Muscle of back (tissue), 13 donors: ENCODE measurements at places on chromosomes 12 and 14. TPM values are rescaled to one million over a fixed set of nuclear protein-coding genes. Genes with fewer than 3 reads are reported as not detected.

- DNase-seq = no peak
These were observed 76.8 kb downstream of the LIN7A start for GRCh38 chr12:80860928-80861327.

DNA sequence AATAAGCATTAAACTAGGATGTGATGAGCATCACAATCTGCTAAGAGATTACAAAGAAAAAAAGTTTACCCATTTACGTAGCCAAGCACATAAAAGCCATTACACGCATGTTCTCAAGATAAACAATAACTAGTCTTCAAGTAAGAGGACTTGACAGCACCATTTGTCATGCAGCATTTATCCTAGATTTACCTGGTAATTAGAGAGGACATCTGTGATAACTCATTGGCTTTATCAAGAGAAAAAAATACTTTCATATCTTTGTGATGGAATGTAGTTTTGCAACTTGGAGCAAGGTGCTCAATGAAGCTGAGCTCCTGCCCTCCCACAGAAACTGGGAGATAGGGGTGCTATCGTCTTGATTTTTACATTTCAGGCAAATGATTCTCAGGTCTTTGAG lies 1023.7 kb downstream of the FSCB start:
- no peak for DNase-seq

DNA sequence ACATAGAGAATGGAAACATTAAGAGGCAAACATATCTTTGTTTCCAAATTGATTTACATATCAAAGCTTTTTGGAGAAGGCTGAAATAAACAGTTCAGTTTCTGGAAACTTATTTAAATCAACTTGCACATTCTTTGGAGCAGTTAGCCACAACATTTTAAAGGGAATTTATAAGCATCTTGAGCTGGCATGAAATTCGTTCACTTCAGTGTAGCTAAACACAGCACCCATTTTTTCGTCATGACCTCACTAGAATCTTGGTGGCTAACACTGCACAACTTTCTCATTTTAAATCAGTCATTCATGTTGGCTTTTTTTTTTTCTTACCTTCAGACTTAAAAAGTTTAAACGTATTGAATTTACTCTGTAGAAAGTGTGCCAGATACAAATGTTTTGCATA lies 1139.9 kb upstream of the FLRT2 start:
- DNase-seq = no peak

DNA sequence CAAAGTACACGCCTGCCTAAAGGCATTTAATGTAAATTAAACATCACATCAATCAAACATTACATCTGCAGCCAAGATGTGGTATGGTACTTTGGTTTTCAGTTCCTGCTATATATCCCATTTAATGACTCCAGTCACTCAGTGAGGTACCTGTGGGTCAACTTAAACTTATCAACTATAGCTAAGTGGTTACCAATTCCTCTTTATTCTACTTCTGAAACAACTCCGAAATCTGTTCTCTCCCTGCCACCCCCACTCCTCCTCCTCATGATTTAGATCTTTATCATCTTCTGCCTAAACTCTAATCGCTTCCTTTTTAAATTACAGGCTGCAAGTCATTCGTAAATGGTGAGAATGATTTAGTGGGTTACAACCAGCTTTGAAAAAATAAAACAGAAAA lies 57.9 kb downstream of the BCL2L14 start:
- no peak for DNase-seq

DNA sequence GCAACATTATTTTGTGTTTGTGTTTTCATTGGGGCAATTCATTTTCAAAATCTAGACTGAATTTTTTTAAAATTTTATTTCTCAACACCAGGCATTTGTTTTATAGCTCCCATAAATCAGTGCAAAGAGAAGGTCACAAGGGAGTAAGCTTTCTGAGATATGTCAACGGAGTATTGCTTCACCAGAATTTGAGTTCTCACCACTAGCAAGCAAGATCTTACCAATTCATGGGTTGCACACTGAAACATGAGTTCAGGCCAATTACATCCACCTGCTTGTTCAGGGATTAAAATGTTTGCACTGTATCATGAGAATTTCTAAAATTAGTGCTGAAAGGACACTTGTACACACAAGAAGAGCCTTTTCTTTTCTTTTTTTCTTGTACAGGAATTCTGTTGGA lies 121.9 kb downstream of the CAND1 start:
- no peak for DNase-seq

GRCh38 chr14:31770271-31770670 lies 209.1 kb downstream of the NUBPL start:
- peak; percentile 11 for DNase-seq

- no peak for DNase-seq
These were observed 75.8 kb downstream of the MOK start for GRCh38 chr14:102229071-102229738.

DNA sequence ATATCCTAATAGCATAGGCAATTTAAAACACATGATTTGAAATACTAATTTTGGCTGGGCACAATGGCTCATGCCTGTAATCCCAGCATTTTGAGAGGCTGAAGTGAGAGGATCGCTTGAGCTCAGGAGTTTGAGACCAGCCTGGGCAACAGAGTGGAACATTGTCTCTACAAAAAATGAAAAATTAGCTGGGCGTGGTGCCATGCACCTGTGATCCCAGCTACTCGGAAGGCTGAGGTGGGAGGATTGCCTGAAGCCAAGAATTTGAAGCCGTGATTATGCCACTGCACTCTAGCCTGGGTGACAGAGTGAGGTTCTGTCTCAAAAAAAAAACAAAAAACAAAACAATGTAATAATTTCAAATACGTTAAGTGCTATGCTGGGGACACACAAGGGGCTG lies 83.3 kb downstream of the SSPN start:
- DNase-seq = no peak

DNA sequence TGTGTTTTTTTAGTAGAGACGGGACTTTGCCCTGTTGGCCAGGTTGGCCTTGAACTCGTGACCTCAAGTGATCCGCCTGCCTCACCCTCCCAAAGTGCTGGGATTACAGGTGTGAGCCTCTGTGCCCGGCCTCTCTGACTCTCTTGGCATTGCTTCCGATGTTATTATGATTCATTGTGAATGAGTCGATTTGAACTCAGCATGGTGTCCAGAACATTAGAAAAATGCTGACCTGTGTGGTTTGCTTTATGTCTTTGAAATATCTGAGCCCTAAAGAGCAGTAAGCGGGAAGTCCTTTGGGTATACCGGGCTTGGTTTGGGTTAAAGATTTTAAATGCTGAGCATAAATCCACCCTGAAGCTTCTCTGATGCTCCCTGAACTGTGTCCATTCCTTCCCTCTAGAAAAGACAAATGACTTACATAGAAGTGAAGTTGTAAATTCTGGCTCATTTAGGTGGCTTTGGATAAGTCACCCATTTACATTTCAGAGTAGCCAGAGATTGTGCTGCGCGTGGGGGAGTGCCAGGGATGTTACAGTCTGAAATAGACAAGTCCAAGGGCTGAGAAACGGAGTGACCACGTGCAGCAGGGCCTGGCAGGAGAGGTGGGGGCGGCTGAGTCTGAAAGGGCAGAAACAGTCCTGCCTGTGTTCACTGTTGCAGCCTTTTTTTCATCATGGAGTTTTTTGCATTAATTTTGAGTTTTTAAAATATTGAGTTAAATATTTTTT lies 39.6 kb downstream of the SLC15A4 start:
- DNase-seq = no peak

GRCh38 chr12:18411453-18411852 lies 150.1 kb downstream of the PIK3C2G start:
- no peak for DNase-seq

GRCh38 chr12:48882315-48882687 lies 16.6 kb upstream of the RND1 start:
- peak; percentile 55 for DNase-seq

DNA sequence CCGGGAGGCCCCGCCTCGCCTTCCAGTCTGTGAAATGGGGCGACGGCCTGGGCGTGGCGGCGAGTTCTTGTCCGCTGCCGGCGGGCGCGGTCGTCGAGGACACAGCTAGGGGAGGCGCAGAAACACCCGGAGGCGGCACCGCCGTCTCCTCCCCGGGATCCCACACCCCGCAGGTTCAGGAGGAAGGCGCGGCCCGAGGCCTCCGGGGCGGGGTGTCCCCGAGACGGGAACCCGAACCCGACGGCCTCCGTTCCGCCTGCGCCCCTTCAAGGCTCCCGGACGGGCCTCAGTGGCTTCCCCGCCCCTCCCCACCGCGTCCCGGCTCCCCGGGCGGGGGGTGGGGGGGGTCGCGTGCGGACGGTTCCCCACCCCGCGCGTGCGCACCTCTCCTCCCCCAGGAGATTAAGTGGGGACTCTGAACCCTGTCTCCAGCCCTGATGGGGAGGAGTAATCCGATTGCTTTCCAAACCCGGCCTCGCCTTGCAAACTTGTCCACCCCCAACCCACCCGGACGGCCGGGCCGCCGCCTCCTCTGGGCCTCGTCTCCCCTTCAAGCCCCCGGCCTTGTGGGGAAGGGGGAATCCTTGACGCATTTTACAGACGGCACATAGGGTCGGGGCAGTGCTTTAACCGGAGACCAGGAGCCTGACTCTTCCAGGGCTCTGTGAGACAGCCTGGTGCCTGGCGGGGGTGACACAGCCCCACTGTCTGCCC lies 35.3 kb upstream of the ANKRD9 start:
- no peak for DNase-seq

DNA sequence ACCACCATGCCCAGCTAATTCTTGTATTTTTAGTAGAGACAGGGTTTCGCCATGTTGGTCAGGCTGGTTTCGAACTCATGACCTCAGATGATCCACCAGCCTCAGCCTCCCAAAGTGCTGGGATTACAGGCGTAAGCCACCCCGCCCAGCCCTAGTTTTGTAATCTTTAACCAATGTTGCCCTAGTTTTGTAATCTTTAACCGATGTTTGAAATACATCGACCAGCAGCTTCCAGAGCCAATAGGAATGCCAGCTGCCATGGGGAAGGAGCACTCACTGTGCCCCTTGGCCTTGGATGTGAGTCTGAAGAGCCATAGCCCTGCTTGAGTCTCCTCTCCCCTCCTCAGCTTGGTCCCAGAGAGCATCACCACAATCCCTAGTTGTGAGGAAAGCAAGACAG lies 209.3 kb upstream of the RGS6 start:
- DNase-seq = no peak

- no peak for DNase-seq
These were observed 265.3 kb upstream of the PLEKHG7 start for GRCh38 chr12:92437452-92437851.

- DNase-seq = peak; percentile 94
These were observed 731 bp downstream of the PYM1 start for GRCh38 chr12:55926738-55927587.

DNA sequence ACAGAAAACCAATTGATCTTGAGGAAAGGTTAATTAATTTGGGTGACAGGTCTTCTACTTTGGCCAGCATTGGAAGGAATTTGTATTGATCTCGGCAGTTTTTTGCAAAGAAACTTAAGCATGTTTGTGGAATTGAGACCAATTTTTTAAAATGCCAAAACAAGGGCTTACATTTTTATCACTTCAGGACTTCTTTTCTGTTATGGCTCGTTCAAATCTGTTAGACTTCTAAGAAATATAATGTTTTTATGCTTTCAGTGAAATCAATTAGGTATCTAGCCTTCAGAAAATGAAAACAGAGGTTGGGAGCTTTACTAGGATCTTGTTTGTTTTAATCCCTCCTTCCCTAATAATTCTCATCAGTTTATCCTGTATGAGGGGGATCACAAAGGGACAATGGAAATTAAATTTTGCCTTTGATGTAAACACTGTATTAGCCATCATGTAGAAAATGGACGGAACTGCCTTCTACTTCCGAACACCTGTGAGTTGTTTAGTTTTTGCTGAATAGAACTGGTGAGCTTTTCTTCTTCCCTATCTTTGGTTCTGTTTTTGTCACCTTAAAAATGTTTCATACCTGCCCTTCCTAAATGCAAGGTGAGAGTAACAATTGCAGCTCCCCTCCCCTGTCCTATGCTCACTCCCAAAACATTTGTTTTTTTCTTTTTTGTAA lies 7.8 kb downstream of the FOXA1 start:
- no peak for DNase-seq

GRCh38 chr12:85237327-85237726 lies 42.7 kb upstream of the ALX1 start:
- DNase-seq = no peak

DNA sequence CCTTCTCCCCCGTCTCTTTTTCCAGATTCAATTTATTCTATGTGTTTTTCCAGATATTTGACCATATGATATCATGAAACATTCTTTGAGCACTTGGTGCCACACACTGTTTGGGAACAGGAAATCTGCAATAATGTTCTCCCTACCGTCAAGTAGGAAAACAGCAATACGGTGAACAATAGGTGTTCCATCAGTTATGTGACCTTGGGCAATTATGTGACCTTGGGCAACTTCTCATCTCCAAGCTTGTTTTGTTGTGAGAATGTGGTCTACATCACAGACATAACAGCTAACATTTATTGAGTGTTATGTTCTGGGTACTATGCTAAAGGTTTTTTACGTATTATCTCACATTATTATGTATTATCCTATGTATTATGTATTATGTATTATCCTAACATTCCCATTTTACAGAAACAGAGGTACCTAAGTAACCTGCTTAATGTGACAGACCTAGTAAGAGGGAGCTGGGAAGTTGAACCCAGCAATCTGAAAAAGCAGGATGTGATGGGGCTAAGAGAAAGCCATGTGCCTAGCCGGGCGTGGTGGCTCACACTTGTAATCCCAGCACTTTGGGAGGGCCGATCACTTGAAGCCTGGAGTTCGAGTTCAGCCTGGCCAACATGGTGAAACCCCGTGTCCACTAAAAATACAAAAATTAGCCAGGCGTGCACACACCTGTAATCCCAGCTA lies 1.2 kb upstream of the NEK9 start:
- DNase-seq = peak; percentile 21

DNA sequence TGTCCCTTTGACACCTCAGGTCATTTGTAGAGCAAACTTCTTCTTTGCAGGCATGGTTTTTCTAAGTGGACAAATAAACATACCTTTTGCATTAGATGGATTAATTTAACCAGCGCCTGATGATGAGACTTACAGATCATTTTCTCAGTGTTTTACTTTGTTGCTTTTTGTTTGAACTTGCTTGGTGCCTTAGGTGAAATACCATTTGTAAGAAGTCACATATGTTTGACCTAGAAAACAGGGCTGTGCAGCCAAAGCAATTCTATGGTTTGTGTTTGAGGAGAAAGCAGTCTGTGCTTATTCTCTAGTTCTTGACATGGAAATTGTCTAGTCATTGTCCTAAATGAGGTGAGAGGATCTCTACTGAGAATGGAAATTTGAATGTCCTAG lies 111.1 kb downstream of the DIP2B start:
- DNase-seq = no peak

The ISM2 gene
- polyA plus RNA-seq = not detected

The RPGRIP1 gene
- polyA plus RNA-seq = 0.20 TPM

The FLVCR2 gene
- 23.0 TPM for polyA plus RNA-seq

The TPH2 gene
- polyA plus RNA-seq = not detected

The AKAP6 gene
- polyA plus RNA-seq = 52.5 TPM

The INHBC gene
- polyA plus RNA-seq = not detected

The NEUROD4 gene
- not detected for polyA plus RNA-seq

The RD3L gene
- polyA plus RNA-seq = not detected

The OTX2 gene
- polyA plus RNA-seq = not detected
